Memory B cell (primary cell): ENCODE measurements at places on chromosomes 1 and 21.
A peak's percentile ranks its signal among the peaks of the same experiment; 100 is the strongest.

DNA sequence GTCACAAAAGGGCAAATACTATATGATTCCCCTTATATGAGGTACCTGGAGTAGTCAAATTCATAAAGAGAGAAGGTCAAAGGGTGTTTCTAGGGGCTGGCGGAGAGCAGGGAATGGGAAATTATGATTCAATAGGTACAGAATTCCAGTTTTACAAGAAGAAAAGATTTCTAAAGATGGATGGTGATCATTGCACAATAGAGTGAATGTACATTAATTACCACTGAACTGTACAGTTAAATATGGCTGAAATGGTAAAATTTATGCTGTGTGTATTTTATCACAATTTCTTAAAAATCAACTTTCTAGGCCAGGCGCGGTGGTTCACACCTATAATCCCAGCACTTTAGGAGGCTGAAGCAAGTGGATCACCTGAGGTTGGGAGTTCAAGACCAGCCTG, 18.1 kb upstream of the TMEM81 start:
- no peak for DNase-seq

- no peak for DNase-seq
These were observed 918 bp upstream of the RASAL2 start for GRCh38 chr1:178092878-178093493.

- no peak for DNase-seq
These were observed 76.9 kb downstream of the RAP1GAP start for GRCh38 chr1:21592086-21592865.

GRCh38 chr1:38083541-38083940, 36.9 kb upstream of the POU3F1 start:
- DNase-seq = no peak

DNA sequence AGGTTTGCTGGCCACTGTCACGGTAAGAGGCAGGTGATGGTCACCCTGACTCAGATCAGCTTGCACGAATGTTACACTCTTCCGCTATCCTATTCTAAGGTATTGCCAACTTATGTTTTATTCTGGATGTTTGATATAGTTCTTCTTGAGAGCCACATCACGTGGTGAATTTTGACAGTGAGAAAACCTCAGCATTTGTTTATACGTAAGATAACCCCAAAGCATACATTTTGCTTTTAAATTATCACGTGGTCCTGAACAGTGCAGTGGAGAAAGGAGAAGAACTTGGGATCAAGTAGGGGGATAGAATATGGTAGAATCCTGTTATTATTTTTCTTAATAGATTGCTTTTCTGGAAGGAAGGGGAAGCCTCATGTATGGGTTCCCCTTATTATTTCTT, 16.6 kb downstream of the ATP1A1 start:
- no peak for DNase-seq

- no peak for DNase-seq
These were observed 37.3 kb downstream of the MACO1 start for GRCh38 chr1:25468033-25468432.

- no peak for DNase-seq
These were observed 202.9 kb downstream of the USP25 start for GRCh38 chr21:15932726-15933125.

- no peak for DNase-seq
These were observed 18.7 kb downstream of the SLC45A3 start for GRCh38 chr1:205661429-205662134.

- DNase-seq = peak; percentile 82
These were observed 9.2 kb upstream of the GALE start for GRCh38 chr1:23809751-23810171.

GRCh38 chr1:12185918-12186678, 19.3 kb downstream of the TNFRSF1B start:
- DNase-seq = no peak

GRCh38 chr1:98221923-98222322, 301.1 kb upstream of the DPYD start:
- DNase-seq = no peak

DNA sequence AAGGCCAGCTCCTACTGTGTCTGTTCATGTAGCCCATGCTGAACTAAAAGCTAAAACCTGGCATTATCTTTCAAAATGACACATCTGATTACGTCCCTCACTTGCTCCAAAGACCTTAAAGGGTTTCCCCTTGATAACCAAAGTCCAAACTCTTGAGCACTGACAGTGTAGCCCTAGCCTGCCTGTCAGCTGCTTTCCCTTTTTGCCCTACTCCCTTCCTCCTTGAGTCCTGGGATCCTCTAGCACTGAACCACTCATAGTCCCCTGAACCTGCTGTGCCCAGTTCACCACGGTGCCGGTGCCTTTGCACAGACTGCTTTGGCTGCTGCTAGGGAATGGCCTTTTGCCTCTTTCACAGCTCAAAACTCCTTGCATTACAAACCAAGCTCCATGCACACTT, 67.5 kb downstream of the PLXNA2 start:
- no peak for DNase-seq

DNA sequence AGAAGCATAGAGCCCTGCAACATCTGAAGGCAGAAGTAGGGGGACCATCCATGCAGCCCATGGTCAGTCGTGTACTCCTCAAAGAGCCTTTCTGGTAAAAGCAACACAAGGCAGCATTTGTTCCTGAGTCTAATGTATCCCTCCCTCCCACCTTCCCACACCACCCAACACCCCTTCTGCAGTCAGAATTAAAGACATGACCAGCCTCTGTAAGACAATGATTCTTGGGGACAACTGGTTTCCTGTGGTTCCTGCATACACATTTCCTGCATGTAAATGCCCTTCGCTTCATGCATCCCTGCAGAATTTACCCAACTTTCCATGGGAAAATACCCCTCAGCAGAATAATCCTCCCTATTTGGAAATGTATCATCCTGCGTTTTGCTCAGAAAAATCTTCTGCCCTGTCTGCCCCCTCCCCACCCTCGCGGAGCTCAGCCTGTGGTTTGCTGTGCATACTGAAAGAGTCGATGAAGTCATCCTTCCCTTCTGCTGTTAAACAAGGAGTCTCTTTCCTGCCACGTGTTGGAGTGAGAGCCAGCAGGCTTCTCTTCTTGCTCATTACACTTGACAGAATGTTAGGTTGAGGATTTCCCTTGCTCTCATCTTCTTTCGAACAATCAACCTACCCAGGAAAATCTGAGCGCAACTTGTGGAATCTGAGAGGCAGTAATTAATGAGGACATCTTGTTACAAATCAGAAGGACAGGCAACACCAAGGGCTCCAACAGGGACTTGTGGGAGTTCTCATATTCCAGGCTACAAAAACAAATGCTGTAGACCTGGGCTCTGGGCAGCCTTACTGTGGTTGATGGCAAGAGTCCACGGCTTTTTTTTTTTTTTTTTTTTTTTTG, 4.7 kb downstream of the TNN start:
- DNase-seq = no peak

- DNase-seq = no peak
These were observed 264.7 kb downstream of the CTH start for GRCh38 chr1:70675737-70676156.

DNA sequence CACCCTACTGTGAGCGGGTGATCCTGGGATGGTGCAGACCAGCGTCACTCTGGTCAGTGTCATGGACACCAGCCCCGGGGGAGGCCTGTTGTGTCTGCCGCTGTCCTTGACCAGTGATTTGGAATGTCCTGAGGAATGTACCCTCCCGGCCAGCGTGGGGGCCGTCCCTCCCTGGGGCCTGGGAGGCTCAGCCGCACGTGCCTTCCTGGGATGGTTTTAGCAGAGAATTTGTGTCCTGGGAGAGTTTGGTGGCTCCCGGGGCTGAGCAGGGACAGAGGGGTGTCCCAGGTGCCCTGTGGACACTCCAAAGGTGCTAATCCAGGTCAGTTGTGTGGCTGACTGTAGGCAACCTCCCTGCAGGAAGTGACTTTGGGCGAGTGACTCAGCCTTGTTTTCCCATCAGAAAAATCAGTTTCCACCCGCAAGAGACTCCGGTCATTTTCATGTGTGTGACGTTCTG, 6.2 kb downstream of the ARHGEF16 start:
- no peak for DNase-seq

- no peak for DNase-seq
These were observed 13.3 kb downstream of the APCS start for GRCh38 chr1:159600894-159601293.

DNA sequence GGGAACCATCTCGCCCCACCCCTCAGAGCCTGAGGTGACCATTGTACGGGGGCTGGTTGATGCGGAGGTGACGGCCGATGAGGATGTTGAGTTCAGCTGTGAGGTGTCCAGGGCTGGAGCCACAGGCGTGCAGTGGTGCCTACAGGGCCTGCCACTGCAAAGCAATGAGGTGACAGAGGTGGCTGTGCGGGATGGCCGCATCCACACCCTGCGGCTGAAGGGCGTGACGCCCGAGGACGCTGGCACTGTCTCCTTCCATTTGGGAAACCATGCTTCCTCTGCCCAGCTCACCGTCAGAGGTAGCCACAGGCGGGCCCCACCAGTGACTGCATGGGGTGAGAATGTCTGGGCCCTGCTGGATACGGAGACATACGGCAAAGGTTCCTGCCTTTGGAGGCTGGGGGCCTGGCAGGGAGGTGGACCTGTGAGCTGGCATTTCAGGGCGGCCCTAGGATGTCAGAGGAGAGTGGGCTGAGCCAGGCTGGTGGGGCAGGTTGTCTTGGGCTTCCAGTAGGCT, 98.5 kb downstream of the TRIM11 start:
- DNase-seq = no peak

- DNase-seq = no peak
These were observed 20.6 kb downstream of the PGLYRP3 start for GRCh38 chr1:153292185-153292584.

GRCh38 chr21:31570824-31571566, 88.5 kb upstream of the SOD1 start:
- no peak for DNase-seq

GRCh38 chr1:193265716-193266115, 79.3 kb upstream of the B3GALT2 start:
- no peak for DNase-seq

DNA sequence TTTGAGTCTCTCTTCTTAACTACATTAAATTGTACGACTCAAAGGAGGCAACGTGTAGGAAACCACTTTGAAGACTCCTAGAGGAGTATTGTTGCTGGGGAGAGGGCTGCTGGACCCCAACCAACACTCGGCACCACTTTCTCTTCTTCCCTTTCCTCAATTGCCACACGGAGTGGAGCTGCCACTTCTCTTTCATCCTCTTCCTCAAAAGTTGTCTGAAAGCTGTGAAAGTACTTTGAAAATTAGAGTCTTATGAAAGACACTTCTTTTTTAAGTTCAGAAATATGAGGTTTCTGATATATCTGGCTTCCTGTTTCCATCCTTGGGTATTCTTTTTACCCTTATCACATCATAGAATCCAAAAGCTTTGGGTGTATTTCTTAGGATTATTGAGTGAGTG, 59.5 kb downstream of the MRPS6 start:
- DNase-seq = no peak

GRCh38 chr1:67264152-67264551, 43.5 kb upstream of the IL12RB2 start:
- DNase-seq = no peak

DNA sequence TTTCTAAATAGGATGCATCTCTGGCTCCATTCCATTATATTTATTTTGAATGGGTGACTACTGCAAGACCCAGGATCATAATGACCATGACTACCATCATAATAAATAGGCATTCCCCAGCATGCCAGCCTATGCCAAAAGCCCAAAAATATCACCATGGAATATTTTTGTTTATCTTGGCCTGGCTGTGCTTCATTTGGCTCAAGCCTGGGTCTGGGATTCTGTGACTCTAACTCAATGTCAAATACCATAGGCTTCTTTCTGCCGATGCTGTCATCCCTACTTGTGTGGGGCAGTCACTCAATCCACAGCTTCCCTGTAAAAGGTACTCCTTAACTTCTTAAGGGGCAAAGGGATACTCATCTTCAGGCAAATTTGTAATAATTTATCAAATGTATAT, 66.6 kb downstream of the DIRAS3 start:
- no peak for DNase-seq
